ENCODE measurements at places on chromosomes 5 and 9. TPM values are rescaled to one million over a fixed set of nuclear protein-coding genes. Genes with fewer than 3 reads are reported as not detected.

Gene S1PR3
- total RNA-seq, result 2.2 TPM

Gene AK1
- 39.9 TPM for total RNA-seq

Gene DNLZ
- 12.1 TPM for total RNA-seq

Gene OR2K2
- not detected for total RNA-seq

Gene MSMP
- not detected for total RNA-seq

Gene FAM169A
- 1.5 TPM for total RNA-seq

Gene RXRA
- 52.4 TPM for total RNA-seq

Gene ANKDD1B
- total RNA-seq, result 0.28 TPM

Gene C9orf152
- total RNA-seq, result 0.60 TPM

Gene GRXCR2
- not detected for total RNA-seq

Gene PBX3
- total RNA-seq, result 13.8 TPM

Gene DBH
- not detected for total RNA-seq

Gene INPP5E
- 5.7 TPM for total RNA-seq

Gene IFNA2
- not detected for total RNA-seq

Gene KIF4B
- not detected for total RNA-seq

DNA sequence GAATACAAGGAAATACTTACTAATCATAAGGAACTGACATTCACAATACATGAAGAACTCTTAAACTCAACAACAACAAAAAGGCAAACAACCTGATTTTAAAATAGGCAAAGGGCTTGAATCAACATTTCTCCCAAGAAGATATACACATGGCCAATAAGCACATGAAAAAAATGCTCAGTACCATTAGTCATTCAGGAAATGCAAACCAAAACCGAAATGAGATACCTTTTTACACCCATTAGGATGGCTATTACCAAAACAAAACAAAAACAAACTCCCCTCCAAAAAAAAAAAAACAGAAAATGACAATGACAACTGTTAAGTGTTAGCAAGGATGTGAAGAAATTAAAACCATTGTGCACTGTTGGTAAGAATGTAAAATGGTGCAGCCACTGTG lies 104.1 kb upstream of the ZNF462 start:
- no peak for ATAC-seq

- no peak for ATAC-seq
These were observed 326.4 kb upstream of the TARS1 start for GRCh38 chr5:33114361-33114760.

DNA sequence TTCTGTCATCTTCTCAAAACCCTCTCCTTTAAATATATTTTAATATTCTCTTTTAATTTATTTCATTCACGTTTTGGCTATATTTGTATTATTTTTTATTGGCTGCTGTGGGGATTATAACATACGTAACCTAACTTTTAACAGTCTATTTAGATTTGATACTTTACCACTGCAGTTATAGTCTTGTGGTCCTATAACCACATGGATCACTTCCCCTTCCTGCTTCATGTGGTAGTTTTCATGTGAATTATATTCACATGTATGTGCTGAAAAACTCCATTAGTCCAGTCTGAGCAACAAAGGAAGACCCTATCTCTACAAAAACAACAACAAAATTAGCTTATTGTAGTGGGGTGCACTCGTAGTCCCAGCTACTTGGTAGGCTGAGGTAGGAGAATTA lies 34.3 kb downstream of the CENPP start:
- no peak for ATAC-seq

DNA sequence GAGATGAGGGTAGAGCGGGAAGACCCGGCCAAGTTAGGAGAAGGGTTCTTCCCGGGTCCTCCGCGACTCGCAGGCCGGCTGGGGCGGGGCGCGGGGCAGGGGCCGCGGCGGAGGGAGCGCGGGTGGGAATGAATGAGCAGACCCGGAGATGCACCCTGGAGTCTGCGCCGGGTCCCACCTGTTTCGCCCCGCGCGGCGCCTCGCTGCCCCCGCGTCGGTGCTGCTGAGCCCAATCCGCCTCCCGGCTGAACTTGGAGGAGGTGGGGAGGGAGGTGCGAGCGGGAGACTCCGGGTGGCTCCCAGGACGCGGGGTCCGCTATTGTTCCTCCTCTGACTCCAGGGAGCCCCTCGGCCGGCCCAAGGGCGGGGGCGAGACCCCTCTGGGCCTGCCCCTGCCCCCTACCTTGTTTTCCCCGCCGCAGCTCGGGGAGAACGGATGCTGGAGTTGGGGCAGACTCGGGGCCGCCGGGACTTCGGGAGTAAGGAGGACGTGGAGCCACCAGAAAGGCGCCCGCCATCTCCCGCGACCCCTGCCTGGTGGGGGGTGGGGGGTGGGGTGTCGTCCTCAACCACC lies 659 bp downstream of the RAI14 start:
- peak; percentile 34 for ATAC-seq

GRCh38 chr5:137266186-137266585 lies 232.9 kb downstream of the SPOCK1 start:
- no peak for ATAC-seq

GRCh38 chr9:90697808-90698207 lies 55.2 kb upstream of the DIRAS2 start:
- no peak for ATAC-seq

DNA sequence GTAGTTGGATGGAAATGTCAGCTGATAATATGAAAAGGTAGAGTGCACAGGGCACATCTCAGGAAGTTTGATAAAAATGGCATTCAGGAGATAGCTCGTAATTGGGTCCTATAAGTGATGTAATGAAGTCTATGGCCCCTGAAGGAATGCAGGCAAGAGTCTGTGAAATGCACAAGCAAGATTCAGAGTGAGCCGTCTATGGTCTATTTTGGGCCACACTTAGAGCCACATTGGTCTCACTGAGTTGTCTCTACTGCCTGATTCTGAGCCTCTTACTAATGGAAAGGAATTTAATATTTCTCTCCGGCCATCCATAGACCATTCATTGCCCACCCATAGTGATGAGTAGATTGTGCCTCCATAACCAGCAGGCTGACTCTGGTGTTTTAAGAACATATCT lies 111.3 kb upstream of the KCNN2 start:
- no peak for ATAC-seq

GRCh38 chr5:173626505-173626820 lies 10.0 kb upstream of the BOD1 start:
- ATAC-seq, result no peak

DNA sequence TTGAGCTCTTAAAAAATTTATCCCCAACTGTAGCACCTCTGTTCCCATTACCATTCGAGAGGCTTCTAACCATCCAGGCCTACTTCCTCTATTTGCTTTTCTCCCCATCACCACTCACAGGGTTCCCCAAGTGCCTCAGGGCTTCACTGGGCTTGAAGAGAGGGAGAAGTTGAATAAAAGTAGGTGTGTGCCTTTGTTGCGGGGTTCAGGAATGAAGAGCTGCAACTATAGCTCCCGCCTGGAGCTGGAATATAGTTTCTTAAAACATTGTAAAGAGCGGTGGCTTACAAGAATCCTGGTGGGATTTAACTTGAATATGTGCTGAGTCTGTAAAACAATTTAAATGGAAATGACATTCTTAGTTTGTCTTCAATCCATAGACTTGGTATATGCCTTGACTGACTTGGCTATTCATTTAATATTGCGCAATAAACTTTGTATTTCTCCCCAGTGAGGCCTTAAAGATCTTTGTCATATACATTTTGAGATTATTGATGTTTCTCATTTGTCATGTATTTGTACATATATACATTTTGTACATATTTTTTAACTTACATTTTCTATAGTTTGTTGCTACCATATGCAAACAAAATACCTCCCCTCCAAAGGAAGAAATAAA lies 7.2 kb downstream of the ENTREP1 start:
- peak; percentile 56 for ATAC-seq

- peak; percentile 74 for ATAC-seq
These were observed 63.0 kb upstream of the CTSL start for GRCh38 chr9:87662808-87663528.

DNA sequence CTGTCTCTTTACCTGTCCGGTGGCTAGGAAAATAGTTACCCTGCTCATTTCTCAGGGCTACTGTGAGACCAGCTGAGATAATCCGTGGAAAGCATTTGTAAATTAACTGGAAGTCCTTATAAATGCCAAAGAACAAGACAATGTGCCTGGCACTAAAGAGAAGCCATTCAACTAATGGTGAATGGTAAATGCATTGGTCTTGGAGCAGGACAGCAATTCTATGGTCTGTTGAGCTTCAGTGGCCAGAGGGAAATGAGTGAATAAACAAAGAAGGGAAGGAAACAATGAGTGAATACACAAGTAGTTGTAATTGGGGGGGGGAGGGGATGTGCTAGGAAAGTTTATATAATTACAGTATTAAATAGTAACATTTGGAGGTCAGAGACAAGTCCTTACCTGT lies 353.6 kb downstream of the SEMA5A start:
- no peak for ATAC-seq

DNA sequence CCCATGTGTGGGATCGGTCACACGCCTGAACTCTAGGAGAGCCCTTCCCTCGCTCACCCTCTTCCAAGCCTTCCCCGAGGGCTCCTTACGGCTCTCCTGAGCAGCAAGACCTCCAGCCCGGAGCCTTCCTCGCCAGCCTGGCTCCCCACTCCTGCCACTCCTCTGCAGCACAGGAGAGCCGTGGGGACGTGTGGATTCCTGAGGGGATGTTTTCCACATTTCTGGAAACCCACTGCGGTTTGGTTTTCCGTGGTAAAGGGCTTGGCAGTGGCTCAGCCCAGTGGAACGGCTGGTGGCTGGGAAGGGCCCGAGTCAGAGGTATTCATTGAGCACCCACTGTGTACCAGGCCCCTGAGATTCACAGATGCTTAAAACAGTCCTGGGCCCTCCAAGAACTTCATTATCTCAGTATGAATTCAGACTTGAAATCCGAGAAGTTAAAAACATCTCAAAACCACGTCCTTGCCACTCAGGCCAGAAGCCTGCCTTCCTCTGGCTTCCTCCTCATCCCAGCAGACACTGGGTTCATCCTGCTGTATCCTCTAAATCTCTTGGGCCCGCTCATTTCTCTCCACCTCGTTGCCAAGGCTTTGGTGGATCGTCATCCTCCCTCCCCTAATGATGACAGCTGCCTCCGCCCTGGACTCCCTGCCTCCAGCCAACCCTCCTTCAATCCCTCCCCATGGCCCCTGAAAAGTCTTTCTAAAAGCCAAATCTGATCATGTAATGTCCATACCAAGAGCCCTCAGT lies 109.6 kb downstream of the FGF18 start:
- ATAC-seq, result no peak

GRCh38 chr5:59337240-59337639 lies 556.3 kb downstream of the PDE4D start:
- ATAC-seq, result no peak

GRCh38 chr9:135772056-135772646 lies 70.2 kb downstream of the KCNT1 start:
- no peak for ATAC-seq

DNA sequence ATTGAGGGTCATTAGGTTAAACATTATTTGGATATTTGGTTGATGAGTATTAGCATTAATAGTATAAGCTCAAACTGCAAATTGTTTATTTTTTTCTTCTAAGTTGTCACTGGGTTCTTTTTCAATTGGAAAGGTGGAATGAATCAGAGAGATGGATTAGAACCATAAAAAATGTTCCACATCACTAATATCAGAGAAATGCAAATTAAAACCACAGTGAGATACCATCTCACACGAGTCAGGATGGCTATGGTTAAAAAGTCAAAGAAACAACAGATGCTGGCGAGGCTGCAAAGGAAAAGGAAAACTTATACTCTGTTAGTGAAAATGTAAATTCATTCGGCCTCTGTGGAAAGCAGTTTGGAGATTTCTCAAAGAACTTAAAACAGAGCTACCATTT lies 122.8 kb downstream of the CCDC192 start:
- no peak for ATAC-seq

DNA sequence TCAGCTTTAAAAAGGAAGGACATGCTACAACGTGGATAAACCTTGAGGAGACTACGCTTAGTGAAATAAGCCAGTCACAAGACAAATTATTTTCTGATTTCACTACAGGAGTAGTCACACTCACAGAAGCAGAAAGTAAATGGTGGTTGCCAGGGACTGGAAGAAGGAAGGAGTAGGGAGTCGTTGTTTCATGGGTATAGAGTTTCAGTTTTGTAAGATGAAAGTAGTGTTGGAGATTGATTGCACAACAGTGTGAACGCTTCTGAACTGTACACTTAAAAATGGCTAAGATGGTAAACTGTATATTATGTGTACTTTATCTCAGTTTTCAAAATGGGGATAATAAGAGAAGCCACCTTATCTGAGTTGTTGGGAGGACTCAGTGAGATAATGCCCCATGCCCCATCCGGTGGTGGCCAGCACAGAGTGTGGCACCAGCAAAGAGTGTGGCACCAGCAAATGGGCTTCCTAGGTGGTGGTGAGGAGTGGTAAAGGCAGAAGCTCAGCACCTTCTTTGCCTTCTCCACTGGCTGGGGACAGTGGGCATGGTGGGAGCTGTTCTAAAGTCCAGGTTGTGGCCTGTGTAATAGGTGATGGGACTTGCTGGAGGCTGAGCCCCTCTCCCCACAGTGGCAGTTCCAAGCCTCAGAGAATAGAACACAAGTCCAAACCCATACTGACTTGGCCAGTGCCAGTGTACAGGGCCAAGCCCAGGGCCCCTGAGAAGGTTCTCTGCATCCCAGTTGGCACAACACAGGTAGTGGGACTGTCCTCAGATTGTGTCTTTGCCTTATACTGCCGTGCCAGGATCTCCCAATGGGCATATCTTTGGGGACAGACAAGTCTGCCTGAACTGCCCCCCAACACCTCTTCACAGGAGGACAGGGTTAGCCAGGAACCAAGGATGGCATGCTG lies 4.4 kb downstream of the SLC22A4 start:
- no peak for ATAC-seq

DNA sequence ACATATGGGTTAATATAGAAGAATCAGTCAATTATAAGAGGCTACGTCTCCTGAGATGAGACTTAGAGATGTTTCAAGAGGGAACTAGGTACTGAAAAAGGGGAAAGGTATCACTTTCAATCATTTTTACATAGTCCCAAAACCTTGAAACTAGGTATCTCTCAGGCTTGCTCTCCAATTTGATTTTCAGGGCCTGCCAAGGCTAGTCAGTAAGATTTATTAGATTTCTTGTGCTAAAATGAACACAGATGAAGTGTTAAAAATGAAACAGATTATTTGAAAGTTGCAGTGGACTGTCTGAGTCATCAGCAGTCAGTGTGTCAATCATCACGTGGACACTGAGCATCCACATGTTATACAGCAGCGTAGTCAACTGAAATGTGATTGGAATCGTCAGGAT lies 591.1 kb downstream of the DTWD2 start:
- no peak for ATAC-seq

GRCh38 chr9:129900263-129901027 lies 65.2 kb downstream of the USP20 start:
- peak; percentile 45 for ATAC-seq

DNA sequence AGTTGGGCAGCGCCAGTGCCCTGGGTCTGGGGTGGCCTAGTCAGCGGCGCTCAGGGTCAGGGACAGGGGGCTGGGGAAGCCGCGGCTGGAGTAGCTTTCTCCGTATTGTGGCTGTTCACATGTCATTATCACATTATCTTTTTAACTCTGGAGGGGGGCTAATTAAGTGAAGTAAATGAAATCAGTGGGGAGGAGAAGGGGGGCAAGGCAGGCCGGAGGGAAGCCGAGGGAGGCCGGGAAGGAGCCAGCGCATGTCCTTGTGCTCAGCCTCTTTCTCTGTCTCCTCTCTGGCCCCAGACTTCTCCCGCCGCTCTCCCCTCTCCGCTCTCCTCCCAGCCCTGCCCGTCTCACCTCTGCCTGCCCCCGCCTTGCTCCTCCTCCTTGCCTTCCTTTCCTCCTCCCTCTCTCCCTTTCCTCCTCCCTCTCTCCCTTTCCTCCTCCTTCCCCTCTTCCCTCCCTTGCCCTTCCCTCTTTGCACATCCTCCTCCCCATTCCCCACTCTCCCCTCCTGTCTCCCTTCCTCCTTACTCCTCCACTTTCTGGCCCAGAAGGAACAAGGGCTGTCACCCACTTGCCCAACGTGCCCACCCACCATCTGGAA lies 38.7 kb downstream of the ASS1 start:
- ATAC-seq, result no peak

Data from esophagus mucosa (tissue), 1 donor.